Gastroesophageal sphincter (tissue), 4 donors: ENCODE measurements at places on chromosomes 12 and 14.

DNA sequence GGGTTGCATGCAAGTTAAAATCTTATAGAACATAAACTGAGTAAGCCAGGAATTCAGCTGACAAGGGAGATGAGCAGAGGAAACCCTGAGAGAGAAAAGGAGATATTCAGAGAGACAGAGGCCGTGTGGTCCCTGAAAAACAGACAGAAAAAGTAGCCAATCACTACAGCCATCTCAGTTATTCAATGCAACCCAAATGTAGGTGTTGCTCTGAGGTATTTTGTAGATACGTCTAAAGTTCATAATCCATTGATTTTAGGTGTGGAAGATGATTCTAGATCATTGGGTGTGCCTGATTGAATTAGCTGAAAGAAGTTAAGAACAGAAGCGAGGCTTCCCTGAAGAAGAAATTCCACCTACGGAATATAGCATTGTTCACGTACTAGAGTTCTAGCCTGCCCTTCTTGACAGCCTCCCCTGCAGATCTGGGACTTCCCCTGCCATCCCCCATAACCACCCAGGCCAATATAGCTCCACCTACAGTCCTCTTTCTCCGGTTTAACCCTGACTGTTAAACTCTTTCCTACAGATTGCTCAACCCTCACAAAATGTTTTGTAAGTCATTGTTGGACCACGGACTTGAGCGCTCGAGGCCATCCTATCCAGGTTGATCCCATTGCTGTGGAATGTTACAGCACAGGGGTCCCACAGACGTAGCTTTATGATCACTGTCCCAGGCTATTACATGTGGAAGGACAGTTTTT, 21.7 kb downstream of the AICDA start:
- no peak for ATAC-seq

GRCh38 chr12:99984271-99985128, at the start of gene ANKS1B:
Gene ANKS1B (minus strand): TSS chr12:99984936. CDS start chr12:99984237, 699 bp downstream.
- peak; percentile 89 for ATAC-seq

GRCh38 chr12:76546889-76547288, 12.7 kb downstream of the OSBPL8 start:
- no peak for ATAC-seq

GRCh38 chr12:88529531-88530488, 50.5 kb downstream of the KITLG start:
- no peak for ATAC-seq
